ENCODE measurements at places on chromosomes 7 and 10. TPM values are rescaled to one million over a fixed set of nuclear protein-coding genes. Genes with fewer than 3 reads are reported as not detected.

DNA sequence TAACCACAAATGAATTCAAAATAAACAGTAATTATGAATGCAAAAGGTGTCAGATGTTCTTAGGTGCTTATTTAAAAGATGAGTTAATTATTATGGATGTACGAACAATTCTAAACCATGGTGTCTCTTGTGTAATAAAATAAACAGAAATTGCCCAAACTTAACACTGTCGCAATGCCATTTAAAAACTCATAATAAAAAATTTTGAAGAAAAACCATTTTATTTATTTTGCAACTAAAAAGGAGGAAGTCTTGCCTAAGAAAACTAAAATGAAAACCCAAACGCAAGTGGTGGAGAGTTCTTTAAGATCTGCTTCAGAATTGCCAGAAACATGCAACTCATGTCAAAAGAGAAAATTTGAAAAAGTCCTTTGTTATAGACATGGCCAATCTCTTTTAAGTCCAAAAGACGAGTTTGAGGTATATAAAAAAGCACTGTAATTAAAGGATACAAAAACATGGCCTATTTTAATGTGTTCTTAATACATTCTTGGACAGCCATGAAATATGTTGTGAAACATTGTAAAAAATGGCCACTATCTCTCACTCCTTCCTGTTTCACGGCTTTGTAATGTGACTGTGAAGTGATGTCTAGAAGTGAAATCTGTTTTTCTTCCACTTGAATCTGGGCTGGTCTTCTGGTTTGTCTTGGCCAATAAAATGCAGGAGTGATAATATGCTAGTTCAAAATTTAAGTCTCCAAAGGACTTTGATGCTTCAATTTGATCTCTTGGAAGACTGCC, 322.9 kb downstream of the PRPF18 start:
- no peak for ATAC-seq

DNA sequence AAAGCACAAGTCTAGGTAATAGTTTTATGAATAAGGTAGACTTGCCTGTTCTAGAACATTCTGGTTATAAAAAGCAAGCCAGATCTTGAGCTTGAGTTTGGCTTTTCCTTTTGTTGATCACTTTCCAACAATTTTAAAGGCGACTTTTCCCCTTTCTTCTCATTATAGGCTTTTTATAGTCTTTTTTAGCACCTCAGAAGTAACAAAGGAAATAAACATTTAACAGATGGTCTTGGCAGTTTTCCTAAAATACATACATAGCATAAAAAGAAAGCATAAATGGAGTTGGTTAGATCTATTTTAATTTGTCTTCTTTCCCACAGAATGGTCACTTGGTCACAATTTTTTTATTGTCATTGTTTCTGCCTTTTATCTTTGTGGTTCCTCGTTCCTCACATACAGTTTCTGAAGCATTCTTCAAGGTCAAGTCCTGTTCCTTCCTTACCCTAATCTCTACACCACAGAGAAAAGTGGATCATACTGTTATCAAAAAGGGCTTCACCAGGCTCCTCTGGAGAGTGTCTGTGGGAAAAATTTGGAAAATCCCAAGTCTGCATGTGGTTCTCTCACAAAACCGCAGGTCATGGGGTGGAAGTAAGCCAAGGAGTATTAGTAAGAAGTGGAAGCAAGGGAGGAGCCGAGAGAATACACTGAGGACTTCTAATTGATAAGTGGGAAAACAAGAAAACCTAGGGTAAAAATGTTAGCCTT, 31.3 kb downstream of the THNSL1 start:
- no peak for ATAC-seq

DNA sequence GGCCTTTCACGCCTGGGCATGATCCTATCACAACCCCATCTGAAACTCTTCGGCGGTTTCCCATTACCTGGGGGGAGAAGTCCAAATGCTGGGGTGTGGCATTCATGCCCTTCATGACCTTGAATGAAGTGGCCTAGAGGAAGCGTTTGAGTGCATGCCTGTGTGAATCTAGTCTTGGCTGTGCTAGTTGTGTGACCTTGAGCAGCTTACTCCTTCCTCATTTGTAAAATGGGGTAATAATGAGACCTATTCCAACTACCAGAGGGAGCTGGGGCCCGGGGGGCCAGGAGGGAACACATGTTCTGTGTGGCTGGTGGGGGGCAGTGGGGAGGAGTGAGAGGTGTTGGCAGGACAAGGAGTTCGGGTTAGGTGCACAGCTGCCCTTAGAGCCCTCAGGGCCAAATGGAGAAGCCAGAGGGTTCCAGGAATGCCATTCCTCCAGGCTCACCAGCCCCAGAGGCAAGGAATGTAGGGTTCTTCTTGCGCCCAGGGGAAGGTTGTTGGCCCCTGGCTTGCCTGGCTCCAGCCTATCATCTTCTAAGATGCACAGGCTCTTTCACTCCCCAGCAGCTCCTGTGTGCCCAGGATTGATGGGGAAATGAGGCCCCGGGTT, 21.3 kb upstream of the TBRG4 start:
- no peak for ATAC-seq

GRCh38 chr7:115618676-115619075, 411.9 kb downstream of the TFEC start:
- ATAC-seq: no peak

DNA sequence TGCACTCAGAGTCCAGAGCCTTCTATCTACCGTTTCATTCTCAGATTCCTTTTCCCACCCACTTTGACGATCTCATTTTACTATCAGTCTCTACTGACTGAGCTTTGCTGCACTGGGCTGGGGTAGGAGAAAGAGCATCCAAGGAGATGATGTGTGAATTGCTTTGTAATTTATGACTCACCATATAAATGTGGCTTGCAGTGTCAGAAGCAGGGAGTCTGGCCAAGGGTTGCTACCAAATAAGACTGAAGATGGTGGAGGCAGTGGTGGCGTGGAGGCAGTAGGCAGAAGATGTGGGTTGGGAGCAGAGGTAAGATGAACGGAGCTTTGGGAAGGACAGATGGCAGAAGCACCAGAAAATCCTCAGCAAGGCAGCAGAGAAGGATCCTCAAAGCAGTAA, 73.3 kb upstream of the AGK start:
- peak; percentile 93 for ATAC-seq

DNA sequence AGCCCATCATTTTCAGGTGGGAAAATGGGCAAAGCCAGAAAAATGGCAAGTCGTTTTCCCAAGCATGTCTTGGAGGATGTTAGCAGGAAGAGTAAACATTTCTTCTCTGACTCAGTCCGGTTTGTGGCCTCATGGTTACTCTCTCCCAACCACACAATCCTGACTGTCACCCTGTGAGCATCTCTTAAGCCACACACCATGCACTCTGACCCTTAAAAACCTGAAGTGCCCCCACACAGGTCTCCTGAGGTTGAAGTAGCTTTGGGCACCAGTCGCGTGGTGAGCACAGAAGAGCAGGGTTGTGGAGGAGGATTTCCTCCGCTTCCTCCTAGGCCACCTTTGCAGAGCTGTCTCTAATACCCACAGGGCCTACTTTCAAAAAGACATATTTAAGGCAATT, 387.3 kb upstream of the NPVF start:
- no peak for ATAC-seq

Gene NUTM2E
- total RNA-seq: 0.24 TPM

GRCh38 chr10:73232887-73233286, 14.2 kb downstream of the DNAJC9 start:
- peak; percentile 27 for ATAC-seq

Gene PILRA
- total RNA-seq: 1.3 TPM

- no peak for ATAC-seq
Observed at GRCh38 chr7:117950601-117951260, 77.5 kb upstream of the CTTNBP2 start.

- no peak for ATAC-seq
Observed at GRCh38 chr10:104077663-104078151, 8.0 kb downstream of the COL17A1 start.

DNA sequence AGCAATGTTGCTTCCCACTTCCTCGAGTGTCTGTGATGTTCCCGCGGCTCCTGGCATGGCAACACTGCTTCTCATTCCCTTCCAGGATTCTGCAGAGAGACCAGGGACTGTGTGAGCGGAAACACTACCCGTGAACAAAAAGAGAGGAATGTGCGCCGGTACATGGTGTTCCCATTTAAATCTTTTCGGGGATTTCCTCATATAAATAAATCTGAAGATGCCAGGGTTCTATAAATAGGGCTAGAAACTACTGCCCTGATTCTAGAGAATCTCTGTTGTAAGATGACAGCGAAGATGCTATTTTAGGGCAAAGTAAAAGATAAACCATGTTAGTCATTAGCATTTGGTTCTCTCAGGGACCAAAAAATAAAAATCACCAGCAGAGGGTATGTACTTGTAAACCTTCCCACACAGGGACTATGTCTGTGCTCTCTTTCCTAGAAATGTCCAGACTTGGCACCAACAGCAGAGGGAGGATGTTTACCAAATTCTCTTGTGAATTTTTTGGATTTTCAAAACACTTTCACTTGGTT, 92.2 kb upstream of the DDC start:
- no peak for ATAC-seq

DNA sequence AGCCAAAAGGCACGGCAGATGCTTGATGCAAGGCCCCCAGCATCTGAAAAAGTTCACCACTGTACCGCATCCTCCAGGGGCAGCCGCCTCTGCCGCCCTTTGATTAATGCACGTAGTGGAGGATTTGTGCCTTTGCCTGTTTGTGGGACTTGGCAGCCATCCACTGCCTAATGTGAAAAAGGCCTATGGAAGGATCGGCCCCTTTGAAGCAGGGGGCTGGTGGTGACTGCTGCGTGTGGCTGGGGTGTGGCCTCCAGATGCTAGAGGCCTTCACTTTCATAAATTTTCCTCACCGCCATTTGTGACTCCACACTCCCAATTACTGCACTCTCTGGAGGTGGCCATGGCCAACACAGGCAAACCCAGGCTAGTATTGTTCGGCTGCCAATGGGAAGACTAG, 226.0 kb downstream of the BMPER start:
- no peak for ATAC-seq

Gene GUSB
- 48.5 TPM for total RNA-seq

- ATAC-seq: peak; percentile 36
Observed at GRCh38 chr10:71708301-71708703, 11.3 kb downstream of the C10orf105 start.

Gene SPDYE11
- total RNA-seq: 0.81 TPM

DNA sequence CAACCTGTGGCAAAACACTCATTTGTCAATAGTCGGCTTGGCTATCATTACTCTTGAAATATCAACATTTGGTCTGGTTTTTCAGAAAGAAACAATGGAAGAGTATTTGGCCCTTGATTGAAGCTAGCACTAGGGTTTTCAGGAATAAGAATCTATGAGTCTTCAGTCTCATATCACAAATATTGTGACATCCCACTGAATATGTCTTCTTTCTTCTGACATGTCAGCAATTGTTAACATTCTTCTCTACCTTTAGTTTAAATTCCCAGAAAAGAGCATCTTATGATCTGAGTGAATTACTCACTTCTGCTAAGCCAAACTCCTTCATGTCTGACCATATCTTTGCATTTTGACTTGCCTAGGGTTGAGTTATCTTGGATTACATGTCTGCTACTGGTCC, 435.2 kb upstream of the SEMA3D start:
- no peak for ATAC-seq

DNA sequence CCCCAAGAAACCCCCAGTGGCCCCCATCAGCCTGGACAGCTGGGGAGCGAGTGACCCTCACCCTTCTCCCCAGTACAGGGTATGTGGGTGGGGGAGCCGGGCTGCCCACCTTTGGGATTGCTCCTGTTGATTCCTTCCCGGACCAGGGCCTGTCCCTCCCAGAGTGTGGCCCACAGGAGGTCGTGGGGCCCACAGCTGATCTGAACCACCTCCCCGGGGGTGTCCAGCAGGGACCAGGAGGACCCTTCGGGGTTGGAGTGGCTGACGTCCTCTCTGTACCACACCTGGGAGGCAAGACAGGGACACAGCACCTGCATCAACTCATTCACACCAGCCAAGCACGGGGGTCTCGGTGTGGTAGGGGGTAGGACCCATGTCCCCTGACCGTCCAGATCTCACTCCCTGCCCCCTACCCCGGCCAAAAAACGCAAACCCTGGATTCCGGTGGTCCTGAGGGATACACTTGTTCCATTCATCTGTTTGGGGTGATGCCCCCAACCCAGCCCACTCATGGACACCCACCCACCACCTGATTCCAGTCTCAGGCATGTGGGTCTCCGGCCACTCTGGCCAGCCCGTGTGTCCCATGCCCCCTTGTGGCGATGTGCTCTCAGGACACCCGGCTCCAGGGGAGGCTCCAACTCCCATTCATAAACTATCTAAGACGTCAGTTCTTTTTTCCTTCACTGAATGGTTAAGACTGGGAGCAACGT, 10.9 kb downstream of the TECPR1 start:
- ATAC-seq: peak; percentile 56

- no peak for ATAC-seq
Observed at GRCh38 chr7:93799750-93800357, 90.7 kb downstream of the TFPI2 start.

DNA sequence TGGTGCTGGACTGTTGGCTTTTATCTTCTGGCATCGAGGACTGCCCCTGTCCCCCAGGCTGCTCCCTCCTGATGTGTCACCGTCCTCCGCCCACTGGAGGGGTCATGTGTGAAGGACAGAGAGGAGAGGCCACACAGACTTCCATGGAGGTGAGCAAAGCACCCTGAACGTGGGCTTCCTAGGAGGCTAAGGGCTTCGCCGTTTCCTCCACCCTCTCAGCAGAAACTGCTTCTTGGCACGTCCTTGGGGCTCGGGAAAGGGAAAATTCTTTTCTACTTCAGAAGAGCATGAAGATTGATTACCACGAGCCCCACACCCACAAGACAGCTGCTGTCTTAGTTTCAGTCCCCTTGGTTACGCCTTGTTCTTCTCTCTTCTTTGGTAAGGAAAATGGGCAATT, 218.2 kb downstream of the CCDC3 start:
- ATAC-seq: no peak

Gene HOXA5
- 76.1 TPM for total RNA-seq

Gene NPSR1
- 53.7 TPM for total RNA-seq

DNA sequence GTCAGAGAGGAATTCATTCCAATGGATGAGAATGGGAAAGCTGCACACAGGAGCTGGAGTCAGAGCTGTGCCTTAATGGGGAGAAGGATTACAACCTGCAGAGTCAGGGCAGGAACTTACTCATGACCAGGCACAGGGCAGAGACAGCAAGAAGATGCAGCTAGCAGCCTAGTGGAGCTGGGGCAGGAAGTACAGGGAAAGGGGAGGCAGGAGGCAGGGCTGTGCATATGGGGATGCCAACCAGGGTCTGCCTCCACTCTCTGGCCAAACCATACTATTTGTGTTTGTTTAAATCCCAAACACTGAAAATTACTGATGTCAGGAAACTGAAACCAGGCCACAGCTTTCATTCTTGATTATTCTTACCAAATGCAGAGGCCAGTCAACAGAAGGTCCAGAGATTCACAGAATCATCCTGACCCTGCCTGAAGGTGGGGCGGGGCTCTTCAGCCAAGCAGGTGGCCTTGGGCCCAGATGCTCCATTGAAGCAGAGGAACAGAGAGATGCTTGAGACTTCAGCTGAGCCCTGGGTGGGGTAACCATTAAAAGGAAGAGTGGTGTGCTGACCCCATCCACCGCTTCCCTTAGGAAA, 461.9 kb downstream of the KCNMA1 start:
- no peak for ATAC-seq

Gene PLAC9
- total RNA-seq: 22.4 TPM

Gene C10orf88
- total RNA-seq: 12.8 TPM

Gene TEX47
- not detected for total RNA-seq

- no peak for ATAC-seq
Observed at GRCh38 chr7:142120524-142120923, 9.0 kb downstream of the MGAM2 start.

Gene TUBGCP2
- total RNA-seq: 46.1 TPM
